ENCODE measurements at places on chromosomes 1 and 21.

GRCh38 chr1:68188644-68189340 is 43.5 kb downstream of the WLS start:
- DNase-seq: no peak

DNA sequence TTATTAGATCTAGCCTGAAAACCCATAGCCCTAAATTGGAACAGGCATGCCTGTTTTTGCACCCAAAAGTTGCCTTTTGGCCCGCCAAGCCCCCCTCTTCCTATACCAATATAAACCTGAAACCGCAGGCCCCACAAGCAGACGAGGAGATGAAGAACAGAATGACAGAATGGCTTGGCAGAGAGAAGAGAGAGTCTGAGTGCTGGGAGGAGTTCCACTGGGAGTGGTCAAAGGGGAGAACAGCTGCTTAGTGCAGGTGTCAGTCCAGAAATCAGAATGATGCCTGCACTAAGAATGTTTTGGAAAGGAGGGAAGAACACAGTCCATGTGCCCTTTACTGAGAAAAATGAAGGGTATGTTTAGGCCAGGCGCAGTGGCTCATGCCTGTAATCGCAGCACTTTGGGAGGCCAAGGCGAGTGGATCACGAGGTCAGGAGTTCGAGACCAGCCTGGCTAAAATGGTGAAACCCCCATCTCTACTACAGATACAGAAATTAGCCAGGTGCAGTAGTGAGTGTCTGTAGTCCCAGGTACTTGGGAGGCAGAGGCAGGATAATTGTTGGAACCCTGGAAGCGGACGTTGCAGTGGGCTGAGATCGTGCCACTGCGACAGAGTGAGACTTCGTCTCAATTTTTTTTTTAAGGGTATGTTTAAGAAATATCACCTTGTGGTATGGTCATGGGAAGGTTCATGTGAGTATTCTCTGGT is 9.4 kb downstream of the DYRK1A start:
- no peak for DNase-seq

DNA sequence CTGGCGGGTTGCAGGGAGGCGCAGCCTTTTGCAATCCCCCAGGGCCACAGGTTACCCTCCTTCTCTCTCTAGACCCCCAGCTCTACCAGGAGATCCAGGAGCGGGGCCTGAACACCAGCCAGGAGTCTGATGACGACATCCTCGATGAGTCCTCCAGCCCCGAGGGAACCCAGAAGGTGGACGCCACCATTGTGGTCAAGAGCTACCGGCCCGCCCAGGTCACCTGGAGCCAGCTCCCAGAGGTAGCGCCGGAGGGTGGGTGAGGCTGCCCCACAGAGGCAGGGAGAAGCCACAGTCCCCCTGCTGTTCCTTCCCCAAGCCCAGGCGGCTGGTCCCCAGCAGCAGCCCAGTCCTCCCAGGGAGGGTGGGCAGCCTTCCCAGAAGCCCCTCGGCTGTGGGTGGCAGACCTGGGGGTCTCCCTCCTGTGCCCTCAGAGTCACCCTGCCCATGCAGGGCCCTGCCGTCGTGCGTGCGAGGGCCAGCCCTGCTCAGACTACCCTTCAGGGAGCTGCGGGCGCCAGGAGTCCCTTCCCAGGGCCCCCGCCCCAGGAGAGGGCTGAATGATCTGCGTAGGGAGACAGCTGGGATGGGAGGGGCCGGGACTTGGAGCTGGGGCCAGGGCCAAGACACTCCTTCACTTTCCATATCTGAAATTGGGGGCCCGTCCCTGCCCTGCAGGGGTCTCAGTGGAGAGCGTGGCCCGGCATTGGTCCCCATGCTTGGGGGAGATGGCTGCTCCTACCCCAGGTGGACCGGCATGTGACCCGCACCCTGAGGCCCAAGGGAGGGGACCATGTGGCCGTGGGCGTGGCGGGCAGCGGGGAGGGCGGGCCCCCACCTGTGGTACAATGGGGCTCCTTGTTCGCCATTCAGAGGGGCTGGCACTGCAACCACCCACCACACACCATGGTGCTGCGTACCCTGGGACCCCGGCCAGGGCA is 12.9 kb downstream of the ARHGEF16 start:
- no peak for DNase-seq

- DNase-seq: no peak
Measured at GRCh38 chr1:19525607-19526545, 40.5 kb upstream of the CAPZB start.

GRCh38 chr1:58047265-58047858 is 499.2 kb downstream of the OMA1 start:
- DNase-seq: peak; percentile 10

DNA sequence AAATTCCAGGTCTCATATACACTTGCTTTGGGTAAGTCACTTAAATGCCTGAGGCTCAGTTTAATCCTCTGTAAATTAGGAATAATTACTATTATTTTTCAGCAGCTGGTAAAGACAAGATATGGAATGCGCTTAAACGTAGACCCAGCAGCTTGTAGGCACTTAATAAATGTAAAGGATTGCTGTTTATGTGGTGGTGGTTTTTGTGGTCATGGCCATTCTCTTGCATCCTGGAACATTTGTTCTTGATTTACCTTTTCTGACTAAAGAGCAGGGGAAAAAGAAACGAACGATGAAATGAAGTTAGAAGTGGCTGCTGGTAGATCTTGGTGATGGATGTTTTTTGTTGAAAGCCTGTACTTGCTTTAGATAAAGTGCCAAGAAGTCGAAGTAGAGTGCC is 195.0 kb upstream of the FOXD3 start:
- DNase-seq: no peak

GRCh38 chr1:243818978-243819377 is 31.1 kb downstream of the AKT3 start:
- no peak for DNase-seq

DNA sequence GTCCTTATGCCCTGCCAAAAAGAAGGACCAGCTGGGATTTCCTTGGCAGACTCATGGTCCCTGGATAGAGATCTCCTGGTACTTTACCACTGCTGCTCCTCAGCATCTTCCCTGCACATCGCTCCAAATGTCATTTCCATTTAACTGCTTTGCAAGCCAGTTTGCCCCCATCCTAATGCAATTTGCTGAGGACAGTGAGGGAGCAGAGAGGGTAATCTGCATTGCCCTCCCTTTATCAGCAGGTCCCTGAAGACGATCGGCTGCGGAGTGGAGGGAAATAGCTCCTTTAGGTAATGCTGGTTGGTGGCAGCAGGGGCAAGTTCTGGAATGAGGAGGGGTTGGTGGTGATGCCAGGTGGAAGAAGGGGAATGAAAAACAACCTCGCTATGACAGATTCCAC is 2.7 kb downstream of the PLXNA2 start:
- DNase-seq: peak; percentile 47

- no peak for DNase-seq
Measured at GRCh38 chr1:216599851-216600250, 123.4 kb downstream of the ESRRG start.

GRCh38 chr1:224457782-224458144 is 23.2 kb upstream of the WDR26 start:
- DNase-seq: no peak

DNA sequence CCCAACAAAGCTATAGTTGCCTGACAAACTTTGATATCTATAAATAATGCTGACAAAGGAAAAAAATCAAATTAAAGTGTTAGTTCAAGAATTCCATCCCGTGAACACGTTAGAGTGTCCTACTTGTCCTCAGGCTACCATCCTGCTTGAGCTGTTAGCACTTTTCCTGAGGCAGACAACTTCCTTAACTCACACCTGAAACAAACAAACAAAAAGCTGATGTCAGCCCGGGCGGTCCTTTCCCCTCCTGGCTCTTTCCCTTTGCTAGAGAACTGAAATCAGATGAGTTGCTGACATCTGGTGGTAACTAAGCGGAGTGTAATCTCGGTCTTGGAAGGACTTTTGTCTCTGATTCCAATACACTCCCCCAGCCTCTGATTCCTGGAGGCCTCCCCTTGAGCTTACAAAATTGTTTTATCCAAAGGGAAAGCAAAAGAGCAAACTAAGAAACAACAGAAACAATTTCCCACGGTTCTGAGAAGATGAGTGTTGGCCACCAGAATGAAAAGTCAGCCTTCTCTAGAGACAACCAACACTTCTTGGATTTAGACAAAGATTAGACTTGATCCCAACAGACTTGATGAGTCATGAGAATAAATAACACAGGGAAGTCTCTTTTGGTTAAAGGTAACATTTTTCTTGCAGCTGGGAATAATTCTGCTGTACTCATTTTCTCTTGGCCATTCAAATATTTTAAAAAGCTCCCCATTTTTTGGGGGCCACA is 135.4 kb downstream of the PROX1 start:
- DNase-seq: peak; percentile 79

GRCh38 chr1:168920456-168921094 is 185.9 kb upstream of the ATP1B1 start:
- DNase-seq: no peak

- DNase-seq: no peak
Measured at GRCh38 chr1:172929006-172929405, 121.7 kb downstream of the TNFSF18 start.

- DNase-seq: peak; percentile 79
Measured at GRCh38 chr1:31216016-31216415, 23.7 kb downstream of the NKAIN1 start.

DNA sequence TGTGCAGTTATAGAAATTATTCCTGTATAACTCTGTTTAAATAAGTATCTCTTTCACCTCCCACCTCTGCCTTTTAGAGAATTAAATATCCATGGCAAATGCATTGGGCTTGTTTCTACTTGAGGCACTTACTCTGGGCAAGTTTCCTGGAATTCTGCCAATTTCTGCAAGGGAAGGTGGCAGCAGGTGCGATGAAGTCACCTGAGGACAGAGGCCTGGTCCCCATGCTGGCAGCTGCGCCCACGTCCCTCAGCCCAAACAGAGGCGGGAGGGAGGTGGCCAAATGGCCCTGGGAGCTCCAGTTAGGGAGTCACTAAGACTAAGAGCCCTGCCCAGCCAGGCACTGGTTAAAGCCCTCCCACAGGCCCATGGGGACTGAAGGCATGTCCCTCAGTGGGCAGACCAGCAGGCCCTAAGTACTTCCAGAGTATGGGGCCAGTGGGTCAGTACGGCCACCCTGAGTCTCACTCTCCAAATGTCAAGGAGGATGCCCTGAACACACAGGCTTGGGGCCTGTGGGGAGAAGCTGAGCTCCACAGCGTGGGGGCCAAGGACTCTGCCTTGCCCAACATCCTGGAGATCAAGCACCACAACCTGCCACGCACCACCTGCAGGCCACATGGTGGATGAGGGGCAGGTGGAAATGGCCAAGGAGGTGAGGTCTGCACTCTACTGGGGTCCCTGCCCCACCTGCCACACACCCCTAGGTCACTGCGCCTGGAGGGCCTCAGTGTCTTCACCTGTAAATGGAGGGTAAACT is 19.4 kb downstream of the ACOT7 start:
- no peak for DNase-seq

- no peak for DNase-seq
Measured at GRCh38 chr1:39572379-39573096, 4.1 kb downstream of the PABPC4 start.

DNA sequence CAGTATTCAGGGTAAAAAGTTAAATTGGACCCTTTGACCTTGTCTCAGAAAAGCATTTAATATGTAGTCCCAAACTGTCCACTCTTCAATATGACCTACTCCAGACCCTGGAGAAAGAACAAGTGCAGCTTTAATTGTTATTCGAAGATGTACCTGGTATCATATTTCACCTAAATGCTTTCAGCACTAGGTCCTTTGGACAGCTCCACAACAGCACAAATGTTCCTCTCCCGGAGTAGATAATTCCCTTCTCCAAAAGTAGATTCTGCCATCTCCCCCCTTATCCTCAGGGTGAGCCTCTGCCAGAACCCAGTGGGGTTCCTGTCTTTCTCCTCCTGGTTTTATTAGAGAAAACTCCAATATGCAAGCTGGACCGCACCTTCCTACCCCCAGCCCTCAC is 104.5 kb upstream of the AJAP1 start:
- no peak for DNase-seq

- no peak for DNase-seq
Measured at GRCh38 chr1:187985897-187986654, 1157.3 kb downstream of the PLA2G4A start.

GRCh38 chr1:177170756-177171535 is at the start of gene BRINP2:
Gene BRINP2 (plus strand): TSS chr1:177170958. CDS start chr1:177229877, 58,919 bp downstream.
- peak; percentile 96 for DNase-seq

- DNase-seq: peak; percentile 77
Measured at GRCh38 chr1:101309334-101310311, 72.8 kb downstream of the S1PR1 start.

GRCh38 chr1:47838562-47839432 is 158.4 kb downstream of the TRABD2B start:
- DNase-seq: no peak

DNA sequence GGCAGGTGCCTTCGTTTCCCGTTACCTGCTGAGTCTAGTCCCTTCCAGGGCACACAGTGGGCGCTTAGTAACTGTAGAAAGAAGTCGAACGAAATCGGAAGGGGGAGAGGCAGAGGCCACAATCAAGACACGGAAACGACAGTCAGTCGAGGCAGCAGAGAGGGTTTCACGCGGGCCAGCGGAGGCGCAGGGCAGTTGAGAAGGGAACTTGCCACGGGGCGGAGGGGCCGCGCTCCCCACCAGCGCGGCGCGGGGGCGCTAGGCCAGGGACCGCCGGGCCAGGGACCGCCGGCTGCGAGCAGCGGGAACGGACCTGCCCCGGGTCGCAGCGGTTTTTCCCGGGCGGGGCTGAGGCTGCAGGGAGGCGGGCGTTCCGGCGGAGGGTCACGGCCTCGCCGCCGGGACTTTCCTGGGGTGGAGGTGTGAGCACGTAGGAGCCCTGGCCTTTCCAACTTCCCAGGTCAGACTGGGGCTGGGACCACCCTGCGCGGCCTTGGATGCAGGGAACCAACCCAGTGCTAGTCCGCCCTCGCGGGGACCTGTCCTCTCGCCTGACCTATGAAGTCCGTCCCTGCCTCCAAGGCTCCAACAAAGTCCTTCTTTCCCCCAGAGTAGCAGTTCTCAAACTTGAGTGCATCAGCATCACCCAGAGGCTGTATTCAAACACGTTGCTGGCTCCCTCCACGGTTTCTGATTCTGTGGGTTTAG is 150.1 kb upstream of the FGGY start:
- no peak for DNase-seq

- no peak for DNase-seq
Measured at GRCh38 chr1:69700770-69701169, 133.0 kb downstream of the LRRC7 start.

- DNase-seq: peak; percentile 92
Measured at GRCh38 chr1:83999316-83999819, 436 bp upstream of the TTLL7 start.

GRCh38 chr1:160795951-160796383 is at the start of gene LY9:
Gene LY9 (plus strand): TSS chr1:160796174. CDS start chr1:160796188, 14 bp downstream.
- no peak for DNase-seq

GRCh38 chr1:226422478-226422877 is 14.6 kb upstream of the PARP1 start:
- no peak for DNase-seq

- DNase-seq: no peak
Measured at GRCh38 chr1:211985556-211986264, 49.6 kb downstream of the INTS7 start.
